ENCODE measurements at places on chromosomes 2 and 18. TPM values are rescaled to one million over a fixed set of nuclear protein-coding genes. Genes with fewer than 3 reads are reported as not detected.

- no peak overlapping the region for H3K27ac ChIP-seq
- no peak for DNase-seq
- no peaks in the 10 kb centered on the region for H3K36me3 ChIP-seq
- no peak overlapping the region for H3K4me3 ChIP-seq
- H3K4me1 ChIP-seq: no peaks in the 10 kb centered on the region
Measured at GRCh38 chr18:11667578-11667977, 21.5 kb upstream of the GNAL start.

GRCh38 chr2:142300517-142300916, 169.7 kb upstream of the LRP1B start:
- no peak for DNase-seq
- H3K36me3 ChIP-seq: no peaks in the 10 kb centered on the region
- no peak overlapping the region for H3K27ac ChIP-seq
- H3K4me3 ChIP-seq: no peak overlapping the region
- H3K4me1 ChIP-seq: no peaks in the 10 kb centered on the region

DNA sequence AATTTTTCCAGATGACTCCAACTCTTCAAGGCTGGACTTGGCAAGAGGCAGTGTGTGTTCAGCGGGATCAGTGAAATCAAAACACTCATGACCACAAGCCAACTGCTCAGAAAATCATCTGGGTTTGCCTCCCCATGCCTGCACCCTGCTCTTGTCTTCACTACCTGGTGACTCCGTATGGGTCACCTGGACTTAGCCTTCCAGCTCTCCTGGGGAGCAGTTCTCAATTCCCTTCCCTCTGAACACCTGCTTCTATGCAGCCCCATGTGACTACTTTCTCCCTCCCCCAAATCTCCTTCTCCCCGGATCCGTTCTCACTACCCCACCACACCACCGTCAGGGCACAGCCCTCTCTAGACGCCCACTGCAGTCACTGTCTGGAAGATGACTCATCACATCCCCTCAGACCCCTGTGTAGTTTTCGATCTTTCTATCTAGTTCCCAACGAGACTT, 130.2 kb upstream of the ID2 start:
- H3K4me3 ChIP-seq: no peak overlapping the region
- H3K27me3 ChIP-seq: no peaks in the 10 kb centered on the region
- no peaks in the 10 kb centered on the region for H3K36me3 ChIP-seq
- H3K4me1 ChIP-seq: no peaks in the 10 kb centered on the region

- H3K27ac ChIP-seq: no peak overlapping the region
- no peak overlapping the region for H3K4me3 ChIP-seq
- H3K4me1 ChIP-seq: no peaks in the 10 kb centered on the region
- no peak for DNase-seq
Measured at GRCh38 chr2:1486670-1487069, 73.4 kb downstream of the TPO start.

GRCh38 chr18:9174302-9174701, 37.7 kb downstream of the ANKRD12 start:
- H3K36me3 ChIP-seq: peaks cover 2% of the 10 kb centered on the region
- H3K27me3 ChIP-seq: no peaks in the 10 kb centered on the region
- H3K27ac ChIP-seq: no peak overlapping the region
- H3K4me3 ChIP-seq: no peak overlapping the region
- DNase-seq: no peak
- H3K4me1 ChIP-seq: peaks cover 1% of the 10 kb centered on the region

- H3K4me3 ChIP-seq: no peak overlapping the region
- H3K36me3 ChIP-seq: no peaks in the 10 kb centered on the region
- peak; percentile 83 for DNase-seq
- H3K4me1 ChIP-seq: peaks cover 6% of the 10 kb centered on the region
- H3K27ac ChIP-seq: peak overlapping the region; percentile 62
- no peaks in the 10 kb centered on the region for H3K27me3 ChIP-seq
Measured at GRCh38 chr2:79717364-79718007, 204.6 kb downstream of the CTNNA2 start.

DNA sequence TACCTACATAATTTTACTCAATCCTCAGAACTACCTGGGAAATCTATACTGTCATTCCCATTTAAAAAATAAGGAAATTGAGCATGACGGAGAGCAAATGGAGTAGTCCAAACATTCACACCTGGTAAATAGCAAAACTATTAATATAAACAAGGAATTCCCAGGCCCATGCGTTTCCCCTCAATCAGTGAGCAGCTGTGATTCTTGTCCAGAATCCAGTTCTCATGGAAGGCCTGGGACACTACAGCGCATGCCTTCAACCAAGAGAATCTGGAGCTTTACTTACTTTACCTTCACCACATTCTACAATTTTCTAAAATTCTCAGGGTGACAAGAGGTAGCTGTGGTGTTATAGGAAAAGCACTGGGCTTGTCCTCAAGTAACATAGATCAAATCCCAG, 259.0 kb downstream of the LRATD1 start:
- H3K4me3 ChIP-seq: no peak overlapping the region
- no peak overlapping the region for H3K27ac ChIP-seq
- H3K27me3 ChIP-seq: no peaks in the 10 kb centered on the region

DNA sequence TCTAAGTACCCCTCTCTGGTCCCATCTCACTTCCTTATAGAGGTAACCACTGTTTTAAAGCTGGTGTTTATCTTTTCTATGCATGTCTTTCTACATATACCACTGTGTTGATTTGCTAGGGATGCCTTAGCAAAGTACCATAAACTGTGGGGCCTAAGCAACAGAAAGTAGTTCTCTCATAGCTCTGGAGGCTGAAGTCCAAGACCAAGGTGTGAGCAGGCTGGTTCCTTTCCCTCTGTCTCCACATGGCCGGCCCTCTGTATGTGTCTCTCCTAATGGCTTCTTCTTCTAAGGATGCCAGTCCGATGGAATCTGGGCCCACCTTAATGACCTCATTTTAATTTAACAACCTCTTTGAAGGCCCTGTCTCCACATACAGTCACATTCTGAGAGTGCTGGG, 40.8 kb upstream of the ROCK2 start:
- H3K4me1 ChIP-seq: peaks cover 18% of the 10 kb centered on the region
- no peak for DNase-seq

DNA sequence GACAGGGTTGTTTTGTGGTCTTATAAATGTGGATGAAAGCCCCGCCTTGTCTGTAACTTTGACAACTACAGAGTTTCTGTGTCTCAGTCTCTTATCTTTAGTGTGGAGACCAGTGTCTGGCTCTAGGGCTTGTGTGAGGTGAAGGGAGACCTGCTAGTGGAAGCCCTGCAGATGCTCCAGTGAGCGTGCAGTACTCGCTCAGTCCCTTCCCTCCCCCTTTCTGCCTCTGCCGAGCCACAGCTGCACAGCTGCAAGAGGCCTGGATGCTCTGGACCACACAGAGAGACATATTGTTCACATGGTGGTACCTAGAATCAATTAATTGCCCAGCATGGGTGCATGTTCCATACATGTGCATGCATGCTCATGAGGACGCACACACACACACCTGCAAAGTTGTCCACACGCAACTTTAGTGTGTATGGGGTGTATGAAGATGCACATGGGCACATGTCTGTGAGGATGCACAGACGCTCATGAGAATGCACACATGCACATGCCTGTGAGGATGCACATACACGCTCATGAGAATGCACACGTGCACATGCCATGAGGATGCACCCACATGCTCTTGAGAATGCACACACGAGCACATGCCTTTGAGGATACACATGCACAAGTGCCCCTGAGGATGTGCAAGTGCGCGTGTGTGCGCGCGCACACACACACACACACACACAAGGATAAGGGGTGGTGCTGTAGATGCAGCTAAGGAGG, 282.1 kb upstream of the HS6ST1 start:
- no peak overlapping the region for H3K4me3 ChIP-seq
- DNase-seq: no peak
- no peaks in the 10 kb centered on the region for H3K36me3 ChIP-seq
- peaks cover 2% of the 10 kb centered on the region for H3K27me3 ChIP-seq
- no peak overlapping the region for H3K27ac ChIP-seq
- H3K4me1 ChIP-seq: no peaks in the 10 kb centered on the region

Gene RTP5
- polyA plus RNA-seq: not detected

Gene CCDC121
- polyA plus RNA-seq: 0.67 TPM

Data from IMR-90 (cell line).